NCI-H1694 (cell line): ENCODE measurements at places on chromosomes 1 and 21.

GRCh38 chr1:115252585-115252984 lies 85.5 kb downstream of the NGF start:
- no peak for DNase-seq

DNA sequence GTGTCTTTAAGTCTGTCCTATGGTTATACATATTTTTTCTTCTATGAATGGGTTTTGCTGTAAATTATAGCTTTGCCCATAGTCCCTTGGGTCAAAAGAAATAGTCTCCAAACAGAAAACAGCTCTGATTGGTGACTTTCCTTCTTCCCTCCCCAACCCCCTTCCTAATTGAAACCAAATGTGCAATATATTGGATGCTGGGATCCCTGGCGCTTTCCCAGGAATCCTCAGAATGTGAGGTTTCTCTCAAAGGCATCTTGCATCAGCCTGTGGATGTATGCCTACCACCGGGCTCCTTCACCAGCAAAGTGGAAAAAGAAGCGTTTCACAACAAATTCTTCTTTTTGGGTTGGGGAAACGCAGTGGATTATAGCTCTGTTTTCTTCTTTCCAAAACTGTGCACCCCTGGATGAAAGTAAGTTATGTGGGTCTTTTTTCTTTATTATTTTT lies at the start of gene DDR2:
Gene DDR2, plus strand, starts transcription at position 248 of the 450 bp plus-strand sequence. CDS start 86,600 bp downstream, outside the sequence.
- no peak for DNase-seq

- DNase-seq = no peak
Measured at GRCh38 chr1:11855430-11855829, 3.3 kb downstream of the NPPB start.

DNA sequence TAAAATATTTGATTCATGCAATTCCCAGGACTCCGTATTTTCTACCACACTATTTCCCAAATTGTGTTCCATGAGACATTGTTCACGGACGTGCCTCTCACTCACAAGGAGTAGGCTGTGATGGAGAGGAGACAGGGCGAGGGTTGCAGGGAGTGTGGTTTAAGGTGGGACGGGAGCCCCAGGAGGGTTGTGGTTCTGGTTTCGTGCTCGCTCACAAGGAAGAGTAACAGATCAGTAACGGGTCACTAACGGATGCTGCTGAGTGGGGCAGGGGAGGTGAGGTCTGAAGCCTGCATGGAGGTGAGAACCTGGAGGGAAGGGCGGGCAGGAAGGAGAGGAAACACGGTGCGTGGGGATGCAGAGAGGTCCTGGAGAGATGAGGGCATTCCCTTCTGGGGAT lies 28.8 kb downstream of the TFF3 start:
- no peak for DNase-seq

DNA sequence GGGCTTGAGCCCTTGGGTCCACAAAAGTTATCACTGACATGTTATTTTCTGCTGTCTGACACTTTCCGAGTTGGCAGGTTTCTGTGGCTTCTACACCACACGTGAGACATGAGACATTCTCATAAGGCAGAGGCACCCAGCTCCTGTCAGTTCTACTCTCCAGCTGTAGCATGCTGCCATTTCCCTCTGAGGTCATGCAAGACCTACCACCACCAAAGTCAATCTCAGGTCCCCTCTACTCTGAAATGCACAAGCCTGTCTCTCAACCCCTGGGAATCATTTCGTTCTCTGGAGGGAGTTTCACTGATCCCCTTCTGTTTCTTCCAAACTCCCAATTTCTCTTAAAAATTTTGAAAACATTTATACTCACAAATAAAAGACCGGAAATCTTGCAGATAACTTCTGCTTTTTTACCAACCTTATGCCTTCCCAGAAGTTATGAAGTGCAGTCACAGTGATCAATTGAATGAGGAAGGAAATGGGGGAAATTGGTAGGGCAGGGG lies 39.5 kb upstream of the CR2 start:
- no peak for DNase-seq
